Progenitor cell of endocrine pancreas (in vitro differentiated cells): ENCODE measurements at places on chromosomes 1 and 21. TPM values are rescaled to one million over a fixed set of nuclear protein-coding genes. Genes with fewer than 3 reads are reported as not detected.

The TIAM1 gene
- 35.4 and 36.8 TPM in 2 replicates for total RNA-seq

The BCAR3 gene
- total RNA-seq, result 7.1 and 10.5 TPM in 2 replicates

The PLEKHN1 gene
- 1.1 and 1.9 TPM in 2 replicates for total RNA-seq

The KCNJ6 gene
- total RNA-seq, result 3.3 TPM in 2 replicates

The PRAMEF8 gene
- total RNA-seq, result not detected in 2 replicates

The CYP2J2 gene
- total RNA-seq, result 0.58 and 1.0 TPM in 2 replicates

The SUSD4 gene
- 4.7 and 6.0 TPM in 2 replicates for total RNA-seq

The GNG4 gene
- 19.6 and 26.7 TPM in 2 replicates for total RNA-seq

The MIS18A gene
- 22.3 and 23.6 TPM in 2 replicates for total RNA-seq
